Dorsolateral prefrontal cortex (tissue), 122 donors: ENCODE measurements at places on chromosomes 16 and 17.

DNA sequence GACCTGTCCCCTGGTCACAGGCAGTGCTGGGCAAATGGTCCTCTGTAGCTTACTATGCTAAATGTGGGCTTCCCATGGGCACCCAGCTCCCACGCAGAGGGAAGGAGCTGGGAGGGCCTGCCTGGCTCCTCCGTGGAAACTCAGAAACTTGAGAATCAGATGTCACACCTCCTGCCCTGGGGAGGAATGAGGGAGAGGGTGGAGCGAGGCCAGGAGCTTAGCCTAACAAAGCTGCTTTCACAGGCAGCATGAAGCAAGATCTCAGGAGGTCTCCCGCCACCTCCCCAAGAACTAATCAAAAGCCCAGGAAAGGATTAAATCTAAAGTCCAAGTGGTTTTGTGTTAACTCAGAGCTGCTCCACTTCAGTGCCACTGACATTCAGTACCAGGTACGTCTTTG, 33.6 kb upstream of the XYLT2 start:
- DNase-seq: no peak

GRCh38 chr17:50201276-50201854, at the start of gene COL1A1:
Gene COL1A1 (minus strand): TSS chr17:50201631. CDS start chr17:50201513, 118 bp downstream.
- DNase-seq: no peak

- DNase-seq: peak; percentile 73
Observed at GRCh38 chr17:31511195-31511578, 119.7 kb downstream of the RAB11FIP4 start.

- DNase-seq: no peak
Observed at GRCh38 chr16:68408428-68408827, 39.9 kb downstream of the SMPD3 start.

- no peak for DNase-seq
Observed at GRCh38 chr17:6981426-6981825, 14.4 kb upstream of the ALOX12 start.

DNA sequence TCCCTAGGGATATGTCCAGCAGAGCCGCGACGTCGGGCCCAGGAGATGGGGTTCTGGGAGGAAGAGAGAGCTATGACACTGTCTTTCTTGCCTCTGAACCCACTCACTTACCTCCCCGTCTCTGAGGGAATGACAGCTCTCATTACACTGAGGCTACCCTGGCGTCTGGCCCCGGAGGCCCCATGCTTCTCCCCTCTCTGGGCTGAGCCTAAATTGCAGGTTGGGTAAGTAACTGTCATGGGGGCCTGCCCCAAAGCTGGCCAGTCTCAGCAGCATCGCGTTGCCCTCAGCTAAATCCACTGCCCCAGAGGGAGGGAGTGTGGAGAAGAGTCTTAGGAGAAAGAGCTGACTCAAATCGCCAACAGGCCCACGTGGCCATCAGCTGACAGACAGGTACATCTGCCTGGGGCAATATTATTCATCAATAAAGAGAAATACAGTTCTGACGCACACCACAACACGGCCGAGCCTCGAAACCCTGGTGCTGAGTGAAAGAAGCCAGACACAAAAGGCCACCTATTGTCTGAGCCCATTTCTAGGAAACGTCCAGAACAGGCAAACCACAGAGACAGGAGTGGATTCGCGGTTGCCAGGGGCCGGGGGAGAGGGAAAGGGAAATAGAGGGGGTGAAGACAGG, 156.4 kb downstream of the C16orf95 start:
- DNase-seq: no peak

- no peak for DNase-seq
Observed at GRCh38 chr16:4260360-4260759, 12.5 kb downstream of the TFAP4 start.

DNA sequence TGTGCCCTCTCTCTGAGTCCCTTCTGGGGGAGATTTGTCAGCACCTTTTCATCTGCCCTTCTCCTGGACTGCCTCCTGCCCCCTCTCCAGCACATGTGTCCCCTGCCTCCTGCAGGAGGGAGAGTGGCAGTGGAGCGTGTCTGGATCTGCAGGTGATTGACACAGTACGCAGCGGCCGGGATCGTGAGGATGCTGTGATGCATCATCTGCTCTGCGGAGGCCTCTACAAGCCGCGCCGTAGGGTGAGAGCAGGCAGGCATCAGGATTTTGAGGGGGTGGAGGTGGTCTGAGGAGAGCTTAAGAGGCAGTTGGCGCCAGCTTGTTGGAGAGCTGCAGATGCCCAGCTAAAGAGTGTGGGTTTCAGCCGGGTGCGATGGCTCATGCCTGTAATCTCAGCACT, 10.9 kb downstream of the SLC9A5 start:
- DNase-seq: no peak

GRCh38 chr17:32258383-32259140, 7.1 kb upstream of the RHBDL3 start:
- no peak for DNase-seq

- DNase-seq: no peak
Observed at GRCh38 chr17:44353672-44354331, 8.7 kb downstream of the GRN start.

DNA sequence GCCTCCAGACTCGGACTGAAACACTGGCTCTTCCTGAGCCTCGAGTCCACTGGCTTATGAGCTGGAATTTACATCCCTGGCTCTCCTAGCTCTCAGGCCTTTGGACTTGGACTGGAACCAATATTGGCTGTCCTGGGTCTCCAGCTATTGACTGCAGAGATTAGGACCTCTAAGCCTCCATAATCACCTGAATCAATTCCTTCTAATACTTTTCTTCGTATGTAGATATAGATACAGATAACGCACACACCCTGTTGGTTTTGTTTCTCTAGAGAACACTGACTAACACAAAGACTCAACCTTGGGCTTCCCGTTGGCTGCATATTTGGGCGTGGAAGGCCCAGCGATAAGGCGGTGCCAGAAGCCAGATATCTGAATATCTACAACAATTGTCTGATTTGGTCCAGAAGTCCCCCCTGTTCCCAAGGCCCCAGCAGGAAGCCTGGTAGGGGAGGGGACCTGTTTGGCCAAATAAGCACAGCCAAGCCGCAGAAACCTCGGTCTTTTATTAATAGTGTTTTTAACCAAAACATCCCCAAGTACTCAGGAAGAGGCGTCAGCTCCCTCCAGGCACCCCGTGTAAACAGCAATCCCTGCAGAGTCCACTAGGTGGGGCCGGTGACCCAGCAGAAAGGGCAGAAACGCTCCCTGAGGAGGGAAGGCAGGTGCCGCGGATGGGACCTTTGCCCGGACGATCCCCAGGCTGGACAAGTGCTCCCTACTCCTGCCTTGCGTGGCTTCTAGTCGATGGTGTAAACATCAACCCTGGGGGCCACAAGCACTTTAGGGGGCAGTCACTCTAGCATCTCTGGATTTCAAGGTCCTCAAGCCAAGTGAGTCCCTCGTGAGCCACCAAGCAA, 57.0 kb downstream of the ABR start:
- DNase-seq: no peak

GRCh38 chr17:28065706-28066105, 23.2 kb downstream of the NLK start:
- no peak for DNase-seq

DNA sequence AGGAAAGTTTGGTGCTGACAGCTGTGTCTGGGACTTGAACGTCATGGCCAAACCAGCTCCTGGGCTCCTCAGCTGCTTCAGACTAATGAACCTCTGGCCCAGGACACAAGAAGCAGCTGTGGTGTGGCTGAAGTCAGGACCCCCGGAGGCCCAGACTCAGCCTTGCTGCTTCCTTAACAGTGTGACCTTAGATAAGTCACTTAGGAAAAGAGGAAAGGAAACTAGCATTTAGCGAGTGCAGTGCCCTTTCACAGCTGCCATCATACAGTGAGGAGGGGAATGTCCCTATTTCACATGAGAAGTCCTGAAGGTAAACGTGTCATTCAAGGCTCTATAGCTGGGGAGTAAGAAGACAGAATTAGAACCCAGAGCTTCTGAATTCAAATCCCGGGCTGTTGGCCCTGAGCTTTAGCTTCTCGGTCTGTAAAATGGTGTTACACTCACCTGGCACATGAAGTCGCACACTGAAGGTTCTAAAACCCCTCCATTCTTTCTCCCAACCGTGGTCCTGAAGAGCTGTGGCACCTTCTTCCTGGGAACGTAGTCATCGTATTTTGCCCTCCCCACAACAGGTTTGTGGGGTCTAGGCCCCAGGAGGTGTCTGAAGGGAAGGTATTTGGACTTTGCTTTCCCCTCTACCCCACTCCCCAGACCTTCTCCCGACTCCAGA, 910 bp upstream of the RAMP2 start:
- no peak for DNase-seq

- DNase-seq: no peak
Observed at GRCh38 chr16:4519274-4520058, 19.1 kb downstream of the CDIP1 start.
